PC-3 (cell line): ENCODE measurements at places on chromosomes 4 and X. TPM values are rescaled to one million over a fixed set of nuclear protein-coding genes. Genes with fewer than 3 reads are reported as not detected.

CT47B1 gene
- total RNA-seq, result not detected in 2 replicates

- no peaks in the 10 kb centered on the region for H3K36me3 ChIP-seq
- H3K4me3 ChIP-seq, result no peak overlapping the region
- H3K27me3 ChIP-seq, result no peaks in the 10 kb centered on the region
- no peak overlapping the region for H3K27ac ChIP-seq
Measured at GRCh38 chr4:22372986-22373385, 142.9 kb downstream of the ADGRA3 start.

RBM46 gene
- not detected in 2 replicates for total RNA-seq

PHOX2B gene
- total RNA-seq, result not detected in 2 replicates

DNA sequence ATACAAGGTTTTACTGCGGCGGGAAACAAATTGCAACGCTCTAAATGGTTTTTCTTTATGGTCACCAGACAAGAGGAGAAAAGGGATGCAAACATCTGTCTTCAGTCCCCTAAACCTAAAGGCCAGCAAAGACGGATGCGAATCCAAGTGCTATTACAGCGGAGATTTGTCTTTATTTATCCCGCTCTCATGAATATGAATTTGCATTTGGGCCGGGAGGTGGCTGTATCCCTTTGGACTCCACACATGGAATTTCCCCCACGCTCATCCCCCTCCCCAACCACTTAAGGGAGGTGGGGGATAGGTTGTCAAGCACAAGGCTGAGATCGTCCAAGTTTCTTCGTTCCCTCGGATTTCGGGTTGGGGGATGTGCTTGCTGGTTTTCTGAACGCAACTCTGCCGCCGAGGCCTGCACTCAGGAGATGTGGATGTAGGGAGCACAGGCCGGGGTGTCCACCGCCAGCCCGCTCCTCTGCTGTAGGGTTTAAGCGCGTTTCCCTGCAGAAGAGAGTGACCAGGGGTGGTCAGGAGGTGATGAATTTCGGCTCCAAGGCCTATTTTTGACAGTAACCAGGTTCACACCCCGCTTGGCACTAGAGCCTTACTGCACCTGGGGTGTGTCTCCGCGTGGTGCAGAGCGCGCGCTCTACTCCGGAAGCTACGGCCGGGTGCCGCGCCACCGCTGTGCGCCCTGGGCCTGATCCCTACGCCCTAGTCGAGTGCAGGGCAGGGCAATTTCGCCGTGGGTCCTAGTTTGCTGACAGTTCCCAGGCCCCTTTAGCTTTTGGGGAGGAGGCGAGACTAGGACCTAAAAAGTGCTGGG lies 2.3 kb upstream of the PHOX2B start:
- no peak overlapping the region for H3K27ac ChIP-seq
- peaks cover 78% of the 10 kb centered on the region for H3K27me3 ChIP-seq
- no peak overlapping the region for H3K4me3 ChIP-seq
- no peaks in the 10 kb centered on the region for H3K4me1 ChIP-seq

DNA sequence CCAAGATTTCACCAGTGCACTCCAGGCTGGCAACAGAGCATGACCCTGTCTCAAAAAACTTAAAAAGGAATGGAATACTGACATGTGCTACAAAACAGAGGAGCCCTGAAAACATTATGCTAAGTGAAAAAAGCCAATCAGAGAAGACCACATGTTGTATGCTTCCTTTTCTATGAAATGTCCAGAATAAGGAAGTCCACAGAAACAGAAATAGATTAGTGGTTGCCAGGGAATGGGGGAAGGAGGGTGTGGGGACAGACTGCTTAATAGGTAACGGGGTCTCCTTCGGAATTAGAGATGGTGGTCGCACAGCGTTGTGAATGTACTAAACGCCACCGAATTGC lies 30.1 kb upstream of the KIAA0232 start:
- no peaks in the 10 kb centered on the region for H3K27me3 ChIP-seq
- H3K4me1 ChIP-seq, result peaks cover 45% of the 10 kb centered on the region
- no peak overlapping the region for H3K4me3 ChIP-seq
- DNase-seq, result no peak
- H3K36me3 ChIP-seq, result no peaks in the 10 kb centered on the region

DNA sequence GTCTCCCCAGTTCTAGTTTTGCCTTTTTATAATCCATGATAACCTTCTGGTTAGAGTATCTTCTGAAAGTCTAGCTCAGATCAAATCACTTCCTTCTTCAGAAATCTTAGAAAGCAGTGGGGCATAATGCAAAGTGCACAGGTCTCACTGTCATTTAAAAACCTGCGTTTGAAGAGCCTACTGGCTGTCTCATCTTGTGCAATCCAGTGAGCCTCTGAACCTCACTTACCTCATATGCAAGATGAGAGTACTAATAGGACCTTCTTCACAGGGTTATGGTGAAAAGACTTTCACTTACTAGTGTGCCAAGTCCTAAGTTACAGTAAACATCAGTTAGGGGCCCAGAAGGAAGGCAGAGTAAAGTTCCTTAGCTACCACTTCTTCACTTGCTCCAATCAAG lies 131.4 kb downstream of the ENOX2 start:
- no peaks in the 10 kb centered on the region for H3K27me3 ChIP-seq
- DNase-seq, result no peak
- peaks cover 40% of the 10 kb centered on the region for H3K4me1 ChIP-seq
- no peaks in the 10 kb centered on the region for H3K36me3 ChIP-seq
- H3K4me3 ChIP-seq, result peak overlapping the region; percentile 23; the same call in 1 of the 2 replicates
- peak overlapping the region; percentile 98 for H3K27ac ChIP-seq

DNA sequence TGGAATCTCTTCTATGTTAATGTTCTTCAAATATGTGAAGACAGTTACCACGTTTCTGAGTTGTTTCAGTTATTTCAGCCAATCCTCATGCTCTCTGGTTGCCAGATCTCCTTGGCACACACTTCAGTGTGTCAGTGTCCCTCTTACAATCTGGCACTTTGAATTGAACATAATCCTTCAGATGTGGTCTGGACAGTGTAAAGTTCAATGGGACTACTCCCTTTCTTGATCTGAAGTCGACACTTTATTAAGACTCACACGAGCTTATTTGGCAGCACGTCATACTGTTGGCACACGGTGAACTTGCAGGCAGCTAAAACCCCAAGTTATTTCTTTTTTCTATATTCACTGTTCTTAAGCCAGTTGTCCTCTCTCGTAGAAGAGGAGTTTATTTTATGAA lies 28.2 kb downstream of the ARSJ start:
- no peak overlapping the region for H3K27ac ChIP-seq
- peaks cover 27% of the 10 kb centered on the region for H3K4me1 ChIP-seq
- H3K36me3 ChIP-seq, result no peaks in the 10 kb centered on the region; the same call in 1 of the 2 replicates
- no peak for DNase-seq
- H3K27me3 ChIP-seq, result no peaks in the 10 kb centered on the region

DNA sequence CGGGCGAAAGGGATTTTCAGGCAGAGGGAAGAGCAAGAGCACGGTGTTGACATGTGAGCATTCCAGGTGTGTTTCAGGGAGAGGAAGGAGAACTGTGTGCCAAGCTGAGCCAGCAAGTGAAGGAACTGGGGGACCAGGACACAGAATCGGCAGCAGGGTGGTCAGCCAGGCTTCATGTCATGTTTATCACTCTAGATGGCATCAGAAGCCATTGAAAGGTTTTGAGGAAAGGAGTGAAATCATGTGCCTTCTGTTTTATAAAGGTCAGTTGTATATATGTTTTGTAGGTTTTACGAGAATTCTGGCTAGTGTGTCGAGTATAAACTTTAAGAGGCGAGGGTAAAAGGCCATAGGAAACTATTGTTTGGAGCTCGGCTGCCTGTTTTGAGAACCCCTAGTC lies 682.3 kb downstream of the TRIML1 start:
- no peaks in the 10 kb centered on the region for H3K27me3 ChIP-seq
- no peaks in the 10 kb centered on the region for H3K36me3 ChIP-seq
- no peak overlapping the region for H3K27ac ChIP-seq

GRCh38 chr4:30943356-30943755 lies 223.2 kb downstream of the PCDH7 start:
- H3K36me3 ChIP-seq, result no peaks in the 10 kb centered on the region
- no peaks in the 10 kb centered on the region for H3K27me3 ChIP-seq
- no peaks in the 10 kb centered on the region for H3K4me1 ChIP-seq
- H3K27ac ChIP-seq, result no peak overlapping the region
- no peak for DNase-seq

MAGEC3 gene
- total RNA-seq, result not detected in 2 replicates

CCDC149 gene
- total RNA-seq, result 5.9 and 7.9 TPM in 2 replicates

- DNase-seq, result no peak
- H3K27ac ChIP-seq, result no peak overlapping the region
- no peaks in the 10 kb centered on the region for H3K27me3 ChIP-seq
- H3K36me3 ChIP-seq, result no peaks in the 10 kb centered on the region
- peaks cover 9% of the 10 kb centered on the region for H3K4me1 ChIP-seq
Measured at GRCh38 chrX:48961585-48962091, 4.2 kb upstream of the OTUD5 start.

DNA sequence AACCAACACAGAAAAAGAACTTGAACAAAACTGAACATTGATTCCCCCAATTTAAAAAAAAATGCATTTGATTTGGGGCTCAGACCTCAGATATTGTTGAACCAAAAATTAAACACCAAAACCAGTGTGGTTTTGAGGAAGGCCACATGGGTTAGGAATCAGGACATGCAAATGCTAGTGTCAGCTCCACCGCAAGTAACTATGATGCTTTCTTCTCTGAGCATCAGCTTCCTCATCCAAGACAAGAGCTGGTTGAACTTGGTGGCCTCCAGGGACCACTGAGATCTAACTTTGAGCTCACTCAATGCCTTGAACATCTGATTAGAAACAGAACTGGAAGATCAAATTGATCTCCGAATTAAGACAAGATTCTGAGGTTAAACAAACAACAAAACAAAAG lies 142.9 kb upstream of the NWD2 start:
- H3K27me3 ChIP-seq, result no peaks in the 10 kb centered on the region; the same call in 1 of the 2 replicates
- H3K36me3 ChIP-seq, result no peaks in the 10 kb centered on the region
- H3K27ac ChIP-seq, result no peak overlapping the region
- no peak for DNase-seq

- H3K27me3 ChIP-seq, result no peaks in the 10 kb centered on the region
- H3K27ac ChIP-seq, result no peak overlapping the region
- H3K36me3 ChIP-seq, result no peaks in the 10 kb centered on the region
Measured at GRCh38 chr4:7361280-7361895, 73.3 kb downstream of the PSAPL1 start.

DNA sequence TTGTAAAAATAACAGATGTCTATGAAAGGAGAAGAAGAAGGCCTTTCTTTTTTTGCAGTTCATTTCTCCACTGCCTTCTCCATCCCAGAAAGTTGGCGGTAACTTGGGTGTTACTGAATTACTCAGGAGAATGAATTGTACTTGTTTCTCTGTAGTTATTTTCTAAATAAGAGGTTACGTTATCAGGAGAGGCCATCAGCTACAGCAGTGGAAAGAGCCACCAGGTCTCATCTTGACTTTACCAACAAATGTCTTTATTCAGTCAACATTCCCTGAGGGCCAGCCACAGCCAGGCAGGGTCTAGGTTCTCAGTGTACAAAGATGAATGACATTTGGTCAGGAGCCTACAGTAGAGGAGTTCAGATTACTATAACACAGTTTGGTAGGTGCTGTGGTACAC lies 8.1 kb downstream of the HADH start:
- DNase-seq, result no peak
- no peak overlapping the region for H3K4me3 ChIP-seq
- no peaks in the 10 kb centered on the region for H3K27me3 ChIP-seq
- H3K36me3 ChIP-seq, result peaks cover 8% of the 10 kb centered on the region; the same call in 1 of the 2 replicates
- H3K4me1 ChIP-seq, result no peaks in the 10 kb centered on the region; the same call in 1 of the 2 replicates

DNA sequence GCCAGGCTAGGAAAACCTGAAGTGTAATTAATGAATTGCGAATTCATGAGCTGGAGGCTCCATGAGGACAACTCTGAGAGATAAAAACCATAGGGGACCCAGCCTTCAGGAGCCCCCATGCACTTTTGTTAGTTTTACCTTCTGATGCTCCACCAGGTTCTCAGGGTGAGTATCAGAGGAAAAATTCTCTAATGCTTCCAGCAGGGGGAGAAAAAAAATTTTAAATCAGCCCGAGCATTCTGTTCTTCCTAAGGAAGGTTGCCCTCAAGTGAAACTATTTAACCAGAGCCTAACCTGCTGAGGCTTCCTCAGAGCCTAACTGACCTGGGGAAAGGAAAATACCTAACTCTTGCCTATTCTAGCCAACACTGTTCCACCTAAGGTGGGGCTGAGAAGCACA lies 552.6 kb downstream of the PPARGC1A start:
- no peak overlapping the region for H3K4me3 ChIP-seq
- peaks cover 16% of the 10 kb centered on the region for H3K4me1 ChIP-seq
- H3K36me3 ChIP-seq, result no peaks in the 10 kb centered on the region

- no peaks in the 10 kb centered on the region for H3K27me3 ChIP-seq
- no peaks in the 10 kb centered on the region for H3K4me1 ChIP-seq
- no peak overlapping the region for H3K4me3 ChIP-seq
Measured at GRCh38 chr4:99202536-99202935, 16.5 kb downstream of the ADH6 start.

DNA sequence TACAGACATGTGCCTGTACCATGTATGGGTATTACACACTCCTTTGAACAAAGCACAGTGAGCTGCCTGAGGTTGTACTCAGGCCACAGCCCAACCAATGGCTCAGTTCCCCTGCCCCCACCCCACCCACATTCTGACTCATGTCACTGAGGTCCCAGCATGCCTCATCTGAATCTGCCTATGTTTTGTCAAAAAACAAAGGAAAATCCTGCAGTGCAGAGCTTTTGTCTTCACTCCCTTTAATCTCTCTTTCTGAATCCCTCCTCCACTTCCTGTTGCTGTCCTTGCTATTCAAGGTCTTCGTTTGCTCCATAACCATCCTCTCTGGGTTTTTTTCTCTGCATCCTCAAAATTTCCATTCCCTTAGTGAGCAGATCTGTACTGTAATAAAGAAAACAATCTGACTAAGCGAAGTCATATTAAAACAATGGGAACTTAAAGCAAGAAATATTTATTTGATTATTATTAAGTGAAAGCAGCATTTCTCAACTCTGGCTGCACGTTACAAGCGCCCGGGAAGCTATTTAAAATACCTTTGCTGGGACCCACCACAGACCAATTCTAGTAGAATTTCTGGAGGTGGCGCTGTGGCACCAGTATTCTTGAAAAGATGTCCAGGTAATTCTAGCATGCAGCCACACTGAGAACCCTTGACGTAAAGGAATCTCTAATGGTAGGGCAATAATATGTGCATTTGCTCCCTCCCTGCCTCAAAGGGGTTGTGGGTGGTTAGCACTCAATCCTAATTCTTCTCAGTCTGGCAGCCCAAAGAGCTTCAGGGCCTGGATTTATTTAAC lies 8.7 kb downstream of the GUCY2F start:
- H3K4me3 ChIP-seq, result no peak overlapping the region
- H3K27ac ChIP-seq, result no peak overlapping the region
- peak; percentile 28 for DNase-seq
- no peaks in the 10 kb centered on the region for H3K4me1 ChIP-seq
- H3K36me3 ChIP-seq, result no peaks in the 10 kb centered on the region
- H3K27me3 ChIP-seq, result no peaks in the 10 kb centered on the region

ESX1 gene
- total RNA-seq, result not detected in 2 replicates

MRFAP1L1 gene
- total RNA-seq, result 50.5 and 57.6 TPM in 2 replicates
